Fibroblast of upper back skin (primary cell): ENCODE measurements at places on chromosomes 11 and 22.

GRCh38 chr11:10659339-10660216 is 34.0 kb downstream of the IRAG1 start:
- DNase-seq, result peak; percentile 94

- no peak for DNase-seq
Measured at GRCh38 chr11:70473873-70474690, 75.8 kb downstream of the CTTN start.

- no peak for DNase-seq
Measured at GRCh38 chr11:134830312-134830711, 418.3 kb upstream of the B3GAT1 start.

DNA sequence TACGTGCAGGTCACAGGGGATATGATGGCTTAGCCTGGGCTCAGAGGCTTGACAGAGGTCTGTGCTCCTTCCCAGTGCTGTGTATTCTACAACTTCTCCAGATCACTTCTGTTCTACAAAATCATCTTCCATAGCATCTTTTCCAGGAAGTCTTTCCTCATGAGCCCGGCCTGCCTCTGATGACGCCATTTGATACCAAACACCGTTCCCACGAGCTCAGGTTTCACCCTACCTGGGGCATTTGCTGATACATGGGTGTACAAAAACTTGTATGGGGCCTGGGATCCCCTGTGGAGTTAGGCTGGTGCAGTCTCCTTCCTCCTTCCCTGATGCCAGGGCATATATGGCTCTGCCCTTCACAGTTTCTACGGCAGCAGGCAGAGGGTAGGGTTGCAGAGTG is 78.7 kb downstream of the NECTIN1 start:
- DNase-seq, result no peak
